ENCODE measurements at places on chromosomes 3 and 15.

- no peak for DNase-seq
Measured at GRCh38 chr15:26691249-26691648, 81.6 kb downstream of the GABRB3 start.

- no peak for DNase-seq
Measured at GRCh38 chr3:88926221-88926620, 181.2 kb upstream of the EPHA3 start.

GRCh38 chr3:58526515-58526957 is 10.5 kb downstream of the ACOX2 start:
- DNase-seq = no peak

GRCh38 chr3:23067116-23067515 is 136.0 kb upstream of the UBE2E2 start:
- DNase-seq = no peak

GRCh38 chr3:129087138-129087702 is 26.6 kb downstream of the GP9 start:
- no peak for DNase-seq

- no peak for DNase-seq
Measured at GRCh38 chr15:77798151-77798835, 165.6 kb upstream of the LINGO1 start.

DNA sequence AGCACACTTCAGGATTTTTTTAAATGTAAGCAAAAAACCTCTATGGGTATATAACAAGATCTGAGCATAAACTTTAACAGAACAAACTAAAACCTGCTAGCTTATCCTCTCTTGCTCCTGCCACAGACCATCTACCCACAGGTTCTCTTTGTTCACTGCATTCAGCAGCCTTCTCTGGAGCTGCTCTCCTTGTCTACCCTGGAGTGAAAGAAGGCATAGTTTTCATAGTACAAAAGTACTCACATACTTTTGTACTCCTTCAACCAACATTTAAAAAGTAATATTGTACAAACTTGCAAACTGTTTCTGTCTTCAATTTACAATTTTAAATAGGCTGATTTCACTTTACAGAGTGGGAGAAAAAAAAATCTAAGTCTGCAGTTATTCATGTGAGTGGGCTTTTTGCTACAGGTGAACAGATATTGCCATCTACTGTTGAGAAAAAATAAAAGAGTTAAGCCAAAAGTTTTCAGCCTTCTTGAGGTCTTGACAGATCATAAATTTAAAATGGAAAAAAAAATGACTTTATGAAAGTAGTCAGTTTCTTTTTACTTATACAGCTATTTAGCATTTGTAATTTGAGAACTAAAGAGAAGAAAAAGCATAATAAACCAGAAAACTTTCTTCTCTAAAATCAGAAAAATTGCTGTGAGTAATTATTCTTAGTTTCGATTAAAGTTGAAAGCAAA is 20.4 kb downstream of the TERC start:
- no peak for DNase-seq
